ENCODE measurements at places on chromosomes 5 and 9.

DNA sequence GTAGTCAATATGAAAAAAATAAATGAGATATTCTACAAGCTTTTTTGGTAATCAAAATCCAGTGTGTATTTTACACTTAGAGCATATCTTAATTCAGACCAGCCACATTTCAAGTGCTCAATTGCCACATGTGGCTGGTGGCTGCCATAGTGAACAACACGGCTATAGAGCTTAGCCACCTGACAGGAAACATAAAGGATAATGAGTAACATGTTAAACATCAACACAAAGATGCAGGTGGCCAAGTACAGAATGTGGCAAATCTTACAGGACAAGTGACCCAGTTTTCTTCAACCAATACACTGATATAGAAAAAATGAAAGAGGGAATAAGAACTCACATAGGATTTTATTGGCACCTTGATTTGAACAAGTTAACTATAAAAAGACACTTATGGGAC is 61.4 kb downstream of the KIF24 start:
- no peak for DNase-seq

GRCh38 chr9:93094658-93095204 is 1.3 kb upstream of the CARD19 start:
- DNase-seq, result no peak

- DNase-seq, result no peak
These were observed 114.4 kb downstream of the SLC28A3 start for GRCh38 chr9:84226126-84226525.

DNA sequence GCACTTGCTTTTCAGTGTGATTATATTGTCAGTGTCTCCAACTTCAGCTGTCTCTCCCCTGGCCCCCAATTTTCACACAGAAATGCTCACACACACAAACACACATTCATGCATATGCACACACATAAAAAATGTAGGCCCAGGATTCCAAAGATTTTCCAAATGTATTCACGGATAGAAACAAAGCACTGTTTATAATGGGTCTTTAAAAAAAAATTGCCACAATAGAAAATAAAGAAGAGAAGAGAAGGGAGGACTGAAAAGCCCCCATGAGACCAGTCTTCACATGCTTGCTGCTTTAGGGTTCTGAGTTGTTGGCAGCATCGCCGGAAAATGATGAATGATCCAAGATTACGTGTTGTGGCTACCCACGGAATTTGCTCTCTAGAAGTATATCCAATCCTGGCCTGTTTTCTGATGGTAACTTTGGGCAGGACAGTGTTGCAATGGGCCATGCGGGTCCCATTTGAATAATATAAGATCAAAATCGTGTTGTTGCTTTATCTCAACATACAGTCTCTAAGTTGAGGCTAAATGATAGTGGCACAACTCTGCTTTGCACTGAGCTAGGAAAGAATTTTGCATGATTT is 36.2 kb upstream of the ACO1 start:
- DNase-seq, result no peak

DNA sequence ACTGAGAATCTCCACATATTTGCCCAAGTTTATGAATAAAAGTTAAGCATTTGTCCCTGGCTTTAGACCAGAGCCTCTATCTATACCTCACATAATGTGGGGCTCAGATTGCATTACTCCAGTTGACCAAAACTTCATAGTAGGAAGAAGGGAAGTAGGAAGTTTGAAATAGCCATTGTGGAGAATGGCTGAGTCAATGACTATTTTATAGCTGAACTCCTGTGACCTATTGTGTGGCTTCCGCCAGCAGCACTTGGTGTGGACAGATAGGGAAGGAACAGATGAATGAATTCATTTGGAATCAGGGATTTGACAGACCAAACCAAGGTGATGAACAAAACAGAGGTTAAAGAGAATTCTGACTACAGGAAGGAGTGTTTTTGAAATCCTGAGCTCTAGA is 92.9 kb upstream of the LPAR1 start:
- no peak for DNase-seq

- no peak for DNase-seq
These were observed 108.4 kb upstream of the PRSS3 start for GRCh38 chr9:33686942-33687341.

- DNase-seq, result no peak
These were observed 52.6 kb upstream of the TNFAIP8 start for GRCh38 chr5:119302916-119303897.
